Osteoblast (primary cell): ENCODE measurements at places on chromosomes 4 and X.

GRCh38 chrX:57241967-57242366 lies 44.5 kb upstream of the FAAH2 start:
- no peak for DNase-seq

DNA sequence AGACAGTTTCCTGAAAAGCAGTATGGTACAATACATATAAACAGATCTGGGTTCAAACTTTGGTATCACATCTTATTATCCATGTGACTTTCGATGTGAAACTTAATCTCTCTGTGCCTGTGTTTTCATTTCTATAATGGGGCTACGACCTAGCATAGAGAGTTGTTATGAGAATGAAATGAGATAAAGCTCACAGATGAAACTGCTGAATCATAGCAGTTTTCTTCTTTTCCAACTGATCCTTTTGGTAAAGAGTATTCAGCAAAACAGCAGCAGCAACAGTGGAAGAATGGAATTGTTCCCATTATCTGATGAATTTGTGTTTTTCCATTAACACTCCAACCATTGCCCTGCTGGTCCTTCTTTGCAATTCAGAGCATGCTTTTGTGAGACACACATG lies 16.3 kb downstream of the AMBN start:
- DNase-seq = no peak

DNA sequence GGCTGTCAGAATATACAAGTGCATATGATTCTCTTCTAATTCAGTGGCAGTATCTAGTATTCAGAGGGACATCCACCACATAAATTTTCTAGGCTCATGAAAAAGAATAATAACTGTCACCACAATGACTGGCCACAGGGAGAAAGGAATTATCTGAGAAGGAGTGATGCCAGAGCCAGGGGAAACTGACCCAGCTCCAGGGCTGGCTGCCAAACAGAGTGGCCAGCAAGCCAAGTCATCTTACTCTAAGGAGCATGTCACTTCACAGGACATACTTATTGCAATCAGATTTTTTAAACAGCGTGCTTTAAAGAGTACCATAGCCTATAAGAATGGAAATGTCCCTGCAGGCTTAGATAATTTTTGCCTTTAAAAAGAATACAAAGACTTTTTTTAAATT lies 5.8 kb upstream of the SEPTIN11 start:
- no peak for DNase-seq

- no peak for DNase-seq
These were observed 400 bp upstream of the PAQR3 start for GRCh38 chr4:78939667-78940008.

DNA sequence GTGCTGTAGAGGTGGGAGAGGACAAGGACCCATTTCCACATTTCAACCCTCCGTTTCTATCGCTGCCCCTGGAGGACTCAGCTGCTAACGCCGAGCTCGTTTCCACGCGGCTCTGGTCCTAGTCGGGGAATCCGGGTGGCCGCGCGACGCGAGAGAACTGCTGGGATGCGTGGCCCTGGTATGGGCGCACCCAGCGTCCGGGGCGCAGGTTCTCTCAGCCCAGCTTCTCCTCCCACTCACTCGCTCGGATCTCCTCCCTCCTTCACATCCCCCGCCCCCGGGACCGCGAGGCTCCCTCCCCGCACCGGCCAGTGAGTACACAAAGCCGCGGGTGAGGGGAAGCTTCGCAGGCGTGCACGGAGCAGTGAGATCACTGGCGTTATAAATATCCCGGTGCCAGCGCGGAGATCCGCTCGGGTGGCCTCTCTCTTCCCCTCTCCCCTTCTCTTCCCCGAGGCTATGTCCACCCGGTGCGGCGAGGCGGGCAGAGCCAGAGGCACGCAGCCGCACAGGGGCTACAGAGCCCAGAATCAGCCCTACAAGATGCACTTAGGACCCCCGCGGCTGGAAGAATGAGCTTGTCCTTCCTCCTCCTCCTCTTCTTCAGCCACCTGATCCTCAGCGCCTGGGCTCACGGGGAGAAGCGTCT lies at the start of gene FGF5:
TSS of gene FGF5 (plus strand) at position 412 of the 649 bp plus-strand sequence. CDS start at position 573, 161 bp downstream.
- peak; percentile 97 for DNase-seq

GRCh38 chrX:69189576-69190371 lies 24.5 kb upstream of the PJA1 start:
- no peak for DNase-seq
